ENCODE measurements at places on chromosomes 1 and 21.

DNA sequence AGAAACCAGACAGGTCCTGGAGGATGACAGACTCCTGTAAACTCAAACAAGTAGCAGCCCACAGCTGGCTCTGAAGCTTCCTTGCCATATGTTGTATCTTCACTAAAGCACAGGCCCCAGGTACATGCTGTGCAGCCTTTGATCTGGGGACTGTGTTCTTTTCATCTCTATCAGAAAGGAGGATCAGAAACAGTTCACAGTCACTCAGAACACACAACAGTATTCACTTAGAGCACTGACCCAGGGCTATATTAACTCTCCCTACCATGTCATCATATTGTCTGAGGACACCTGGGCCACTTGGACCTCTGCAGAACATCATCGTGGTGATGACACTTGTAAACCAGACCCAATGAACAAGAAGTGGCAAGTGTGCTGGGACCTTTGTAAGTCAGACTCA is 222.0 kb downstream of the SETD4 start:
- DNase-seq = no peak

GRCh38 chr21:34801519-34802132 is 132.8 kb downstream of the CLIC6 start:
- DNase-seq = no peak

DNA sequence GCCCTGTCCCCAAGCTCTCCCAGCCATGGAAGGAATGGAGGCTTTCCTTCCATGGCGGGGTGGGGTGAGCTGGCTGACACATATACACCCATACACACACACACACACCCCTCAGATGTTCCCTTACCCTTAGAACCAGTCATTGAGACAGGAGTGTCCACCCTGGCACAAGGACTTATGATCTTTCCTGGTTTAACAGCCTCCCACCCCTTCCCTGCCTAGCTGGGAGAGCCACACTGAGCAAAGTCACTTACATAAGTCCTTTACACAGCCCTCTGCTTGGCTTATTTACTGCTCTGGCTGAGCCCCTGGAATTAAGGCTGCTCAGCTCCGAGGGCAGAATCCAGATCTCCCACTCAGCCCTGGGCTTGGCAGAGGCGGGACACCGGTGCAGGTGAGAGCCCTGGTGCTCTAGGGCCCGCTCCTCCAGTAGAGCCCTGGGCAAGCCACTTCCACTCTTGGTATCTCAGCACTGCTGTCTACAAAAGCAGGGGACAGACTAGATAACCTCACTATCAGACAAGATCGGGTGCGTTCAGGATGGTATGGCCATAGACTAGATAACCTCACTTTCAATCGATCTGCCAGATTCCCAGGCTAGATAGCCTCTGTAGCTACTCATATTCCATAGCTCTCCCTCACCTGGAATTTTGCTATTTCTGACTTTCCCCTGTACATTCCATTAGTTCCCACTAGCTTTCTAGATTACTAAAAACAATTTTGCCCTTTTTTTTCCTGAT is 16.7 kb downstream of the SLC6A9 start:
- DNase-seq = no peak

- DNase-seq = no peak
These were observed 43.0 kb downstream of the WDR4 start for GRCh38 chr21:42836402-42836666.

- DNase-seq = no peak
These were observed 61.3 kb downstream of the B3GALNT2 start for GRCh38 chr1:235442788-235443429.

DNA sequence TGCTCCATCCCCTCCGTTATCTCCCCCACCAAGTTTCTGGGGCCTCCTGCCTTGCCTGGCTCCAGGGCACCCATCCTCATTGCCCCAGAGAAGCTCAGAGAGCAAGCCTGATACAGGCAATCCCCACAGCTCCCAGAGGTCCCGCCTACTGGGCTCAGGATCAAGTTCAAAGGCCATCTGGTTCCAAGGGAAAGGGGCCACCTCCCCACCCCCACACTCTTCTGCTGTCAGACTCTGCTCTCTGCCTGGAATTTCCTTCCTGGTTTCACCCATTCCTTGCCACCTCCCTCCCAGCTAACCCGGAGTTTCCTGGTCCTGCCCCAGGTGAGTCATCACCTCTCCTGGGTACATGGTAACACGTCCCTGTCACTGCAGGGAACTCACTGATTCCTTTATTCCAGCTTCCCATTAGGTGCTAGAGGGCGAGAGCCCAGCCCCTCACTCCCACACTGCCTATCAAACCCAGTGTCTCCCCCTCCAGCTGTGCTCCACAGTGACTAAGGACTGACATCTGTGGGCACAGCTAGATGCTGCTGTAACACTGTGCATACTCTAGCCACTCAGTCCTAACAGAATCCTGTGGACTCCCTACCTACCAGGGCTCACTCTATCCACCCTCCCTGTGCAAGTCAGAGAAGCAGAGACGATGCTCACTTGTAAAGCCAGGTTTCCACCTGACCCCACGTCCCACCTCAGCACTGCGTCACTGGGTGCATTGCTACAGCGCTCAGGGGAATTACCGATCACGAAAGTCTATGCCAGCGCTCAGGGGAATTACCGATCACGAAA is 21.8 kb downstream of the RSPH1 start:
- peak; percentile 52 for DNase-seq

- no peak for DNase-seq
These were observed 7.4 kb upstream of the RGS13 start for GRCh38 chr1:192628396-192629057.

GRCh38 chr1:39574646-39575045 is 1.9 kb downstream of the PABPC4 start:
- DNase-seq = no peak

DNA sequence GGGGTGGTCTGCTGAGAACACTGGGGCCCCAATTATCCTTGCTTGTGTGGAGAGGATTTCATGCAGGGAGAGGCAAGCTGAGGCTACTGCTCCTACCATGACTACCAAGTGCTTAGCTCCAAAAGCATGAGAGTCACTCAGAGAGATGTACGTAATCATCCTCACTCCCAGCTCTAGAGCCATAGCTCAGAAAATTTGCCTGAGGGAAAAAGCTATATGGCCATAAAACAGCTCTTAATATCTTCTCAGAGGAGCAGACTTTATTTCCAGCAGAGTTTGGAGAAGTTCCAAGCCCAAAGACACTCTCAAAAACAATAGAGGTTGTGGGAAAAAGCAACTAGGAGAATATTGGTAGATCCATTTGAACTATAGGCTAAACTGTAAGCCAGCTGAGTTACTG is 106.4 kb upstream of the PBX1 start:
- DNase-seq = no peak

GRCh38 chr1:111221633-111222291 is 5.8 kb upstream of the CHI3L2 start:
- DNase-seq = no peak

GRCh38 chr1:232431748-232432147 is 198.2 kb downstream of the SIPA1L2 start:
- DNase-seq = no peak

DNA sequence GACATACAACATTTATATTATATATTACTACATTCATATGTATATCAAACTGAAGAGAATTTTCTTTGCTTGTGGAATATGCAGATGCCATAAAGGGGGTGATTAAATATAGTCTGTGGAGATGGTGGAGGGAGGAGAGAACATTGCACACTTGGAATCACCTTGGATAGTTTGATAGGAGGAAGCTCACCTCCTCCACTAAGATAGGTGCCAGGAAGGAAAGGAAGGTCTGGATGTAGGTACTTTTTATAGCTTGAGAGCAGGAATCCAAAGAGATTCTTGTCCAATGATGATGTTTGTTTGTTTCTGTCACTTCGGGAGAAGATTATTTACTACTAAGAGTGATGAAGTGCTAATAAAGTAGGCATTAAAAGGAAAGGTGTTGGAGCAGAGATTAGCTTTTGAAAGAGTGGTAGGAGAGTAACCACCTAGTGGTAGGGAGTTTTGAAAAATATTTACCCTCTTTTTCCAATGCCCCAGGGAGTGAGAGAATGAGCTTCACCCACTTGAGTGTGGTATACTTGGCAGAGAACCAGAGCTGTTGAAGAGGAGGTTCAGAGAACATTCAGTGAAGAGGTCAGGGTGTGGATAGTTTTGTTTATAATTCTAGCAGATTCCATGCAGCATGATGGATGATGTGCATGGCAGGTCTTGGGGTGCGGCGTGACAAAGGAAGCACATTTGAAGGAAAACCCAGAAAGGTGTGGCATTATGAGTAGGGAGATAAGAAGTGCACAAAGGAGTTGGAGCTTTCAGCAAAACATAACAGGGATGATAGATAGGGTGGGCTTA is 145.0 kb downstream of the PATJ start:
- no peak for DNase-seq
